ENCODE measurements at places on chromosomes 4 and X.

- DNase-seq = no peak
Observed at GRCh38 chr4:6565691-6566390, 9.1 kb upstream of the MAN2B2 start.

- no peak for DNase-seq
Observed at GRCh38 chr4:104964410-104965175, 182.1 kb upstream of the TET2 start.

GRCh38 chrX:73977542-73978169 is 326.3 kb upstream of the ZCCHC13 start:
- DNase-seq = no peak

DNA sequence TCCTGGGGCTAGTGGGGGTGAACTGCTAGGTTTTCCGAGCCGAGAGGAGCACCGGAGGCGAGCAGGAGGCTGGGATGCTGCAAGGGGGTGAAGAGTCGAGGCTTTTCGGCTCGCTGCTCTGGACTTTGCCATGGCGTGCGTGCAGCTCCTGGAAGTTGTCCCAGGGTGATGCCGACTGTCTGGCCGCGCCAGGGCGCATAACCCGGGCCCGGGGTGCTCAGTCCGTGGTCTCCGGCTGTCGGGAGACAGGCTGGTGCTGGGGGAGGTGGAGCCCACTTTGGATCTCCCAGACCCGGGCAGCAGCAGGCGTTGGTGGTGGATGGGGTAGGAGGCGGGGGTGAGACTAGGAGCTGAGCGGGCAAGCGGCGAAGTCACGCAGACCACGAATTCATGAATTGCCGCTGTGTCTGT is 793 bp downstream of the GRIA3 start:
- no peak for DNase-seq

DNA sequence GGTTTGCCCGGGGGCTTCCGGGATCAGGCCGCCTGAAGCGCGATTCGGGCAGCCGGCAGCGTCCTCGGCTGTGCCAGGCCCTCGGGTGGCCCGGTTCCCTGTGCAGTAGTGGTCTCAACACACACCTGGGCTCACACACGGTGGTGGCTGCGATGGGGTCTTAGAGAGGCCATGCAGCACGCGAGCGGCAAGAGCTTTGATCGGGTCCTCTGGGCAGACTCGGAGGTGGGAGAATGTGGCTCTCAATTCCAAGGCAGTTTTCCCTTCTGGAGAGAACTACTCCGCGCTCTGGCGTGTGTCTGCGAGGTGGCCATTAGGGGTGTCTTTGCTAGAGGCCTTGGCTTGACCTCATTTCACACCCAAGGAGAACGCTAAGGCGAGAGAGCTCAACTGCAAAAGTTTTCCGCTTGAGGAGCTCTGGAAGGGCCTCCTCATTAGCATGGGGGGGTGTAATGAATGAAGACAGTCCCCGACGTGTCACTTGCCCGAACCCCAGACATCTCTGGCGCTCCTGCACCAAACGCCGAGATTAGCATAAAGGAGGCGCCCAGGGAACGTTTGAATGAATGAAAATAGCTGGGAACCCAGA is 771 bp upstream of the RBPJ start:
- DNase-seq = no peak

- DNase-seq = peak; percentile 12
Observed at GRCh38 chrX:1181170-1181569, 31.3 kb downstream of the CRLF2 start.

DNA sequence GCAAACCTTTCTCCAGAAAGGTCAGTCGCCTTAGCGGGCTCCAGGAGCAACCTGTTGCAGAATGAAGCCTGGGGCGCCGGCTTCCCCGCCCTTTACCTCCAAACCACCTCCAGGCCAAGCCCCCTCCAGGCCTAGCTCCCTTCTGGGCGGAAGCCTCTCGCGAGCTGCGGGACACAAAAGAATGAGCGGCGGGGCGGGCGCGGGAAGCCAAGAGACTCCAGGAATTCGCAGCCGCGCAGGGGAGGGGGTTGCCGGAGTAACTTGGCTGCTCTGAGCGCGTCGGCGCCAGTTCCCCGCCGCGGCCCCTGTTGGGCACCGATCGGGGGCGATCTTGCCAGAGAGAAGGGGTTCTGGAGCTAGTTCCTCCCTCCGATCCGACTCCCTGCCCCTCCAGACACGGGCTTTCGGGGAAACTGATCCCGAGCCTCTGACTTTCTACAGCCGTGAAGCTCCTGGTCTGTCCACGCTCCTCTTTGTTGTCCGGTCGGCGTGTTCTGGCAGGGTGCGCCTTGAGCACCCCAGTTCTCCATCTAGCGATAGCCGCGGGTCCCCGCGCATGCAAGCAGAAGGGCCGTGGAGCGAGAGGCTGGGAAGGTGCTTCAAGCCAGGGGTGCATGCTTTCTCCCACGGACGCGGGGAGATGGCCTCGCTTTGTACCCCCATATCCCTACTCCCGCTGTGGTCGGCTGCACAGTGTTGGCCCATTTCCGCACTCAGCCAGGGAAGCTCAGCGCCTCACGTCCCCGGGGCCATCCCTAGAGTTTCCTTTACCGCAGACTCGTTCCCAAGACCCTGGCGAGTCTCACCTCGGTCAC is 1.2 kb downstream of the PROM1 start:
- peak; percentile 46 for DNase-seq

DNA sequence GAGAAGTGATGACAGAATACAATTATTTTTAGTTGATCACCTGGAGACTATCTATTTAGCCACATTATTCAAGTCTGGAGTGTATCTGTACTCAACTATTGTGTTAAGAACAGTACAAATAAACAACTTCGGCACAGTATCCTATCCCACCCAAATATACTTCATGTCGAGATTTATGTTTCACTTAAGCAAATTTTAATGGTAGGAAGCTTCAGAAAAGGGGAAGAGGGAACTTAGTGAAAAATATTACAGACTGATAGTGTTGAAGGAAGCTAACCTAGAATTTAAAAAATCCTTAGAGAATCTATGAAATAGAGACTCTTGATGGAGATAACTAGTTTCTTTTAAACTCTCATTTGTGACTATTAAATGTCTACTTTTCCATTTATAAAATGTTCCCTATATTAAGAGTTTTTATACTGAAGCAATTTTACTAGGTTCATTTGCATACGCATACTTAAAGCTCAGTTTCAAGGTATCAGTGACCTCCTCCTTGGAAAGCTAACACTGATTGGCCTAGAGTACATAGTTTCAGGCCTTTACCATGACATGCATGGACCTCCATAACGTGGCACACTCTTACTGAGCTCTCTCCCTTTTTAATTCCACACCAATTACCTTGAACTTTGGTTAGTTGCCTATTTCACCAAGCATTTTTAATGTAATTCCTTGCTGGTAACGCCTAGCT is 197.7 kb downstream of the CAMK2D start:
- DNase-seq = no peak

- DNase-seq = peak; percentile 24
Observed at GRCh38 chr4:174120446-174121295, 162.8 kb downstream of the FBXO8 start.

DNA sequence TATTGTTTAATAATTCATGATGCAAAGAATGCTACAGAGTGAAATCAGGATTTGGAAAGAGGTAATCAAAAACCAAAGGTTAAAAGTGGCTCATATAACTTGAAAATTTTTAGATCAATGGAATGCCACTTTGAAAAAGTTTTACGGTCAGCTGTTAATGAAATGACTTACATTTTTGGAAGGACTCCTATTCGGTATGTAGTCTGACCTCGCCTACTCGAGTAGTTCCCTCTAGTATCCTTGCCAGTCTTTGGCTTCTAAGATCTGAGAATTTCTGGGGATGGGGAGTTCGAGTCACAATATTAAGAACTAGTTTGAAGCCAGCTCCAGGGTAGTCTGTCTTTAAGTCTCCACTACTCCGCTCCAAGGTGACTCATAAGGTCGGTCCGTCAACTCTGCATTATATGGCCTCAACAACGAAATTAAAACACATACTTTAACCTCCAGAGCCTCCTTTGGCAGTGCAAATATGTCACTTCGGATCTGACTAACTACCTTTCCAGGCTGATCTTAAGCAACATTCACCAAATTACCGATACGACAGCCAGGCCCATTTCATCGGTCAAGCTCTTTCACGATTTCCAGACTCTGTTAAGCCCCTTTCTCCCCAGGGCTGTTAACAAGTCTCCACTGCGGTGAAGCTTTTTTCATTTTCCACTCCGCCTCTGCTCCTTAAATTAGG is 733 bp upstream of the NAA15 start:
- peak; percentile 40 for DNase-seq

DNA sequence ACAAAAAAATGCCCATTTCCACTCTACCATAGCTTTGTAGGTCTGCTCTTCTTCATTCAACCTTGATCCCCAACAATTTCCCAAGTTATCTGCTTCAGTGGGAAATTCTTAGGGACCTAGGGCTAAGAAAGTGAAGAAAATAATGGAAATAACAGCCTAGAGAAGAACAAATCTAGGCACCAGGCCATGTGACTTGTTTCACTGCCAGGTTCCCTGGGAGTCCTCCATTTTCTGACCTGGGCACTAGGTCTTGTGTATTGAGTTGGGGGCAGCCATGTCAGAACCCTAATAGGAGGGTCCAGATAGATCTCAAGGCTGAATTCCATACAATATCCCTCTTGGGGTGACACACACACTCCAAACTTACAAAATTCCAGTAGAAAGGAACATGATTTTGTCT is 194.6 kb upstream of the STK26 start:
- no peak for DNase-seq

GRCh38 chr4:128394778-128395177 is 107.2 kb upstream of the PGRMC2 start:
- no peak for DNase-seq

GRCh38 chr4:85756938-85757337 is 282.0 kb downstream of the ARHGAP24 start:
- DNase-seq = no peak

DNA sequence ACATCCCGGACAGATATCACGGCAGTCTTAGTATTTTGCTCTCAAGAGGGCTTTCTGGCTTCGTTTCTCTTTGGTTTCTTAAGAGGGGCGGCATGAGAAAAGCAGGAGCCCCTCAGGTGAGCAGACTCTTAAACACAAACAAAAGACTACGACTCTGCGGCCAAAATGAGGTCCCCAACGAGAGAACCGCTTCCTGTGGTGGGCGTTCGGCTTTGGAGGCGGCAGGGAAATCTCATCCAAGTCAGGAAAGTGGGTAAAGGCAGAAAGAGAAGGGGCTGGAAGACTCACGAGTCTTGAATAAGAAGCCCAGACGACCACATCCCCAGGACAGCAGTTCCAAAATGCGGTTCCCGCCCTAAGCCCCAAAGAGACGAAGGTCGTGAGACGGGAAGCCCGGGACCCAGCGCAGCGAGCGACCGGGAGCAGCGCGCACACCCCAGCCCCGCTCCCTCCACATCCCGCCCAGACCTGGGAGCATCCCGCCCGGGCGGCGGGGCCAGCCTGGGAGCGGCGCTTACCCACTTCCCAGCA is 409 bp downstream of the UGDH start:
- DNase-seq = peak; percentile 61

DNA sequence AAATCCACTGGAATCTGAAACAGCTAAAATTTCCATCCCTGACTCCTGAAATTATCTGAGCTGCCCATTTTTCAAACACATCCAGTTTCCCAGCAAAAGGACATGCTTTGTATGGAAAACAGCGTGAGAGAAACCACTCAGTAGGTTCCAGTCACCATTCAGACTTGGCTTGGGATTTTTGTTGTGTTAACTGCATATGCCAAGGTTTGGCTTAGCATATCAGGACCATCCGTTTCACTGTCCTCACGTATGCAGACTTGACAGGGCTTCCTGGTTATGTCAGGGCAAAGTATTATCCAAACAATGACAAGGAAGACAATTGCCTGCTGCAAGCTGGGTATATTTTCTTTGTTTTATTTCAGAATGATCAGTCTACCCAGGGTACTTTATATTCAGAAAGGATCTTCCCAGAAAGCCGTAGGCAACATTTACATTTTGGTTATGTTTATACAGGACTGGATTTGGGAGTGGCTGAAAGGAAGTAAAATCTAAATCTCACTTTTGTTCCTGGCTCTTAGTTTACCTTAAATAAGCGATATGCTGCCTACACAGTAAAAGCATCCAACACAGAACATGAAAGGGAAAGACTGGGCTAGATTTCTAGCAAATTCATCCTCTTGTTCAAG is 41.3 kb upstream of the CCKAR start:
- DNase-seq = no peak

DNA sequence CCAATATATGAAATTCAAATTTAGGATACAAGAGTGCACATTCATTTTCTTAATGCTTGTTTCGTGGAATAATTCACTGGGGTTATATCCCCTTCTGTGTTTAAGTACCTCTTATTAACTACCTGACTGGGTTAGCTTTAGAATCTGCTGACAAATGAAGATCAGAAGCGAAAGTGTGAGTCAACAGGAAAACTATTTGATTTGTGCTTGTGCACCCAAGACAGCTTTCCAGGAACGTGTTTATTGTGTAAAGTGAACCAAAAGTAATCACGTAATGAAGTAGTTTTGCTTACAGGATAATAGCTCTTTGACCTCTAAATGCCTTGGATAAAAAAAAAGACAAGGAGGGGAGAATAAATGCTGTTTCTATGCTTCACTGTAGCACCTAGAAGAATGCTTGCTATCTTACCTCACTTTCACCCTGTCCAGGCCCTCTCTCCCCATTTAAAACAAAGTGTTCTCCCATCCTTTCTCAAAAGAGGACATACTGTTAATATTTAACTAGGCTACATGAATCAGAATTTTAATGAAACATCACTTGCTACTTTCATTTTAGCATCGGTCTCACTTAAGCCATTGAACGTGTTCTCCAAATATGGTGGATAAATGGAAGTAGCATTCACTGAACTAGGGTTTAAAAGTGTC is 141.9 kb downstream of the THOC2 start:
- no peak for DNase-seq

DNA sequence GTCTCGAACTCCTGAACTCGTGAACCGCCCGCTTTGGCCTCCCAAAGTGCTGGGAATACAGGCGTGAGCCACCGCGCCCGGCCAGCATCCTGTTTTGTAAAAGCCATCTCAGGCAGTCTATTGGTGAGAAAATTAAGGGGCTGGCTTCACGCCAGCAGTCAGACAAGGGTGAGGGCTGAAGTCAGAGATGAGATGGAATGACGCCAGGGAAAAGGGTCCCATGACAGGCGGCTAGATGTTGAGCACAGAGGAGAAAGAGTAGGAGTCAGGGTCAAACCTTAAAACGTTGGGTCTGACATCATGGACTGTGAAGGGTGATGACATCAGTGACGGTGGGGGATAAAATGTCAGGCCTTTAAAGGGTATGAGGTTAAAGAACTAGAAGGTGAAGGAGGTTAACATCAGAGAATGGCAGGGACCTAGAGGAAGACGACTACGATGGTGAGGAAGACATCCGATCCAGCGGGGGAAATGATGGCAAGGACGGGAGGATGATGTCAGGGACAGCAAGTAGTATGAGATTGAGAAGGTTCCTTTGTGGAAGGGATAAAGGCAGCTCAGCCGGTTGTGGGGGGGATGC is 504 bp upstream of the RBM3 start:
- peak; percentile 34 for DNase-seq

DNA sequence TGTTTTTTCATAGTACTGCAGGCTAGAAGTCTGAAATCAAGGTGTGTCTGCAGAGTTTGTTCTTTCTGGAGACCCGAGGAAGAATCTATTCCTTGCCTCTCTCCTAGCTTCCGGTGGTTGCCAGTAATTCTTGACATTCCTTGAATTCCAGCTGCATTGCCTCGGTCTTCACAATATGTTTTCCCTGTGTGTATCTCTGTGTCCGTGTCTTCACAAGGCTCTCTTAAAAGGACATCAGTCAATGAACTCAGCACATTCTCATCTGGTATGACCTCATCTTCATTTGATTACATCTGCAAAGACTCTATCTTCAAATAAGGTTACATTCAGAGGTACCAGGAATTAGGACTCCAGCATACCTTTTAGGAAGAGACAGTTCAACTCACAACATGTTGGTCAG is 163.4 kb downstream of the BANK1 start:
- no peak for DNase-seq

All from stimulated activated CD8-positive, alpha-beta memory T cell treated with anti-CD3 and anti-CD28 coated beads, Interleukin-4, amount 100 ng/mL, for 48 hours (primary cell).